GDM1 (cell line): ENCODE measurements at places on chromosomes 7 and 10.

DNA sequence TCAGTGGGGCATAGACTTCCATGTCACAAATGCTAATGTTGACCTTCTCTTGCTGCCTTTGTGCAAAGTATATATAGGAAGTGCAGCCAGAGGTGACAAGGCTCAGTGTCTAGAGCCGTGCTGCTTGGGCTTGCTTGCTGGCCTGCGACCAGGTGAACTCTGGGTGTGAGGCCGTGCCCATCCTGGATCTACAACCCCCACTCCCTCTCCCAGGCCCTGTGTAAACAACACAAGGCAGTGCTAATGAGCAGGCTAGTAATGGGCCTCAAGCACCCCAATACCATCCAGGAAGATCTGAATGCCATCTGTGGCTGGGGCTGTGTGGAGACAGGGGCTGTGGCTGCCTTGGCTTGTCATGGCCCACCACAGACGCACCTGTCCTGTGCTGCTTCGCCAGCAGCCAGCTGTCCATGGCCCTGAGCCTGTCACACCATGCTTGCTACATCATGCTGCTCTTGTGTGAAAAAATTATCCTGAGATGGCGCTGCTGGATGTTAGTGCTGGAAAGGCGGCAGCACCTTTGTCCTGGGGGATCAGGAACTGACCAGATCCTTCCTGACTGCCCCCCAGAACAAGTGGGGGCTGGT lies 107.6 kb upstream of the ZNF92 start:
- DNase-seq, result no peak

- DNase-seq, result no peak
Measured at GRCh38 chr10:19719284-19719683, 96.9 kb upstream of the PLXDC2 start.

DNA sequence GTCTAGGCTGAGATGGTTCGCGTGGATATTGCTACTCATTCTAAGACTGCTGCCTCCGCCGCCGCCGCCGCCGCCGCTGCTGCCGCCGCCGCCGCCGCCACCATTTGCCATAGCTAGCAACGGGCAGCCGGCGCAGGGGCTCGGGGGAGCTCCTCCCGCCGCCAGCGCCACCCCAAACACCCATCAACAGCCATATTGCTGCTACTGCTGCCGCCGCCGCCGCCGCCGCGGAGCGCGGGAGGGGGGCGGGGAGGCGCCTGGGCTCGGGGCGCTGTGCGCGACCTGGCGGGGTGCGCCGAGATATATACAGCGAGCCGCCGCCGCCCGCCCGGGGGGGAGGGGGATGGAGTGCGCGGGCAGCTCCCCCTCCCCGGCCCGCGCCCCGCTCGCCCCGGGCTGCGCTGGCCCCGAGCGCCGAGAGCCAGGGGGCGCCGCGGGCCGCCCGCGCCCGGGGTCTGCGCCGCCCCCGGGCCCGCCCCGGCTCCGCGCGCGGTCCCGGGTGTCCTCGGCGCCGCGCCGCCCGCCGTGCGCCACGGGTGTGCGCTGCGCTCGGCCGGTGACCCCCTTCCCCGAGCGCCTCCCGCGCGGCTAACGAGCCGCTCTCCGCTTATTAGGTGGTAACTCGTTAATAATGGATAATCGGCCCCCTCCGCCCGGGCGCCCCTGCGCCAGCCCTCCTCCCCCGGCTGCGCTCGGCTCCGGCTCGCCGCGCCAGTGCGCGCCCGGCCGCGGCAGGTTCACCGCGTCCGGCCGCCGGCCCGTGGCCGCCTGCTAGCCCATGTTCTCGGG lies at the start of gene KCNMA1:
TSS of gene KCNMA1 (minus strand) at position 277 of the 789 bp plus-strand sequence.
- DNase-seq, result no peak

DNA sequence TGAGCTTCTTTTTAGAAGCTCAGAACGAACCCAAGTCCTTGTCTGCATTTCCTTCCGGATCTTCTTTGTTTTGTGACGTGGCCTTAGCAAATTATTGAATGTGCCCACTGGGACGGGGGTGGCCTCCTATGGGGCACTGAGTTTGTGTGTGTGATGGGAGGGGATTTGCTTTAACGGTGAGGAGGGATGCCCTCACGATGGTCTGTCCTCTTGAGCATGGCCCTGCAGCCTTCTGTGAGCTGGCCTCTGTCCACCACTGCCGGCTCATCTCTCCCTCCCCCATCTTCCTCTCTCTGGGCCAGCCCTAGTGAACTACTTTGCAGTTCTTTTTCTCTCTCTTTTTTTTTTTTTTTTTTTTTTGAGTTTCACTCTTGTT lies 62.9 kb upstream of the MKRN1 start:
- DNase-seq, result no peak

DNA sequence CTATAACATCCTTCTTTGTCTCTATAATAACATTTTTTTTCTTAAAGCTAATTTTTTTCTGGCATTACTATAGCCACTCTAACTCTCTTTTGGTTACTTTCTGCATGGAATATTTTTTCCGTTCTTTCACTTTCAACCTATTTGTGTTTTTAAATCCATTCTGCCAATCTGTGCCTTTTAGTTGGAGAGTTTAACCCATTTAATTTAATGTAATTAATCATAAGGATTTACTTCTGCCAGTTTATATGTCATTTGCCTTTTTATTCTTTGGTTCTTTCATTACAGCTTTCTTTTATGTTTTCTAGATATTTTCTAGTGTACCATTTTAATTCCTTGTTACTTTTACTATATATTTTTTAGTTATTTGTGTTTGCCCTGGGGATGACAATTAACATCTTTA lies 78.6 kb downstream of the TMEM270 start:
- DNase-seq, result no peak

GRCh38 chr7:20095436-20095835 lies 121.7 kb downstream of the MACC1 start:
- no peak for DNase-seq

- no peak for DNase-seq
Measured at GRCh38 chr7:109695419-109695818, 1125.7 kb downstream of the DNAJB9 start.

DNA sequence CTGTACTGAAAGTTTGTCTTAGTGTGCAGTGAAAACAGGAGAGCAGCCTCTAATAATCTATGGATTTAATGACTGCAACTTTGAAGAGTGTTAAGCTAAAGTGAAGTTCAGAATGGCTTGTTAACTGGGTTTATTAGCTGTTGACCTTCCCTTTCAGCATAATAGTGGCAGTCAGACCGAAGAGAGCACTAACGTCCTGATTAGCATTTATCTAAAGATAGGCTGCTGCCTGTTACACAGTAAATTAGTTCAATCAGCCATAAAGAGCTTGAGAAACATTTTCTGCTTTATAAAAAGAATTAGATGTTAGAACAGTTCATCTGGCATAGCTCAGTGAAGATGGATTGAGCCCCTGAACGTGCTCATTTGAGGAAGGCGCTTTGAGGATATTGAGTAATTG lies 433.0 kb downstream of the AUTS2 start:
- no peak for DNase-seq

- no peak for DNase-seq
Measured at GRCh38 chr10:100907773-100908363, 4.9 kb upstream of the SLF2 start.

DNA sequence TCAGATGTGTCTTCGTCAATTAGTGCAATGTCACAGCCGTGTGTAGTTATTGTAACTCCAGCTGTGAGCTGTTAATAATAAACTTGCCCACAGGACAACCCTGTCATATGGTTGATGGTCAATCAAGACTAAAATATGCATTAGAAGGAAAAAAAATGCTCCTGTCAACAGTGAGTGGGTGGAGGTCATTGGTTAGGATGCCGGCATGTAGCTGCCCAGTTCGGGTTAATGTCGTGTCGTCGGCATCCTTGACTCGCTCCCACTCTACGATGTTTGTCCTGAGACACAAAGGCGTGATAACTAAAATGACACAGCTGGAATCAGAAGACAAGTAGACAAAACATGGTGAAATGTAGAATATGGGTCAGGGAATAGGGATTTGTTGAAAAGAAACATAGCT lies 442.8 kb upstream of the NPVF start:
- DNase-seq, result no peak

- no peak for DNase-seq
Measured at GRCh38 chr10:78520737-78521430, 487.2 kb downstream of the RPS24 start.

DNA sequence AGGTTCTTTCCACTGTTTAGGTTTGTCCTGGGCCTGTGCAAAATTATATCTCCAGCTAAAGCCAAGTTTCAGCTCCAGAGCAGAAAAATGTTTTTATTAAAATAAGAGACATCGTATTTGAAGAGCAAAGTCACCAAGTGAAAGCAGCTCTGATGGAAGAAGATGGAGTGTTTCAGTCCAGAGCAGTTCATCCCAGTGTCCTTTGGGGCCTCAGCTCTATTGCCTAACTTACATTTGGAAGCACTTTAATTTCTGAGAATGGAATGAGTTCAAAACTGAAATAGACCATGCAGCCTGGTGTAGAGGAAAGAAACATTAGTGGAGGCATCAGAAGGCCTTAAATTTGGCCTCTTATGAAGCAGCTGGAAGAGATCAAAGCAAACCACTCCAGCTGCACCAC lies 545.2 kb downstream of the SORCS1 start:
- no peak for DNase-seq

- DNase-seq, result no peak
Measured at GRCh38 chr7:135434047-135434446, 75.9 kb downstream of the CNOT4 start.

- DNase-seq, result no peak
Measured at GRCh38 chr7:96578606-96579005, 131.0 kb downstream of the SEM1 start.

DNA sequence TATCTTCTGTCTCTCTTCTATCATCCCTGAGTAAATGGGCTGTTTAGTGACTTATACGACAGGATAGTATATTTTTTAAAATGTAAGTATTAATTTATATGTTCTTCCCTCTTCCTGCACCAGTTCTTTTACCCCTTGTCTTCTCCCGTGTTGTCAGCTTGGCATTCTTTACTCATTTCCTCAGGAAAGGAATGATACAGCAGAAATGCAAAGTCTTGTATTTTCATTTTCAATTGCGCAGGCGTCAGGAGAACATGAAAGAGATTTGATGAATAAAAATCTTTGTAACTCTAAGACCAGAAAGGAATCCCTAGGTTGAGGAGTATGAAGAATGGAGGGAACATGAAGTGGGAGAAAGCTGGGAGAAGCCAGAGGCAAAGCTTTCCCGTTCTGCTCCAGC lies 18.8 kb upstream of the VPS41 start:
- DNase-seq, result no peak

- no peak for DNase-seq
Measured at GRCh38 chr7:116621649-116622048, 50.3 kb upstream of the MET start.

GRCh38 chr7:135773464-135773863 lies 24.9 kb upstream of the FAM180A start:
- no peak for DNase-seq

DNA sequence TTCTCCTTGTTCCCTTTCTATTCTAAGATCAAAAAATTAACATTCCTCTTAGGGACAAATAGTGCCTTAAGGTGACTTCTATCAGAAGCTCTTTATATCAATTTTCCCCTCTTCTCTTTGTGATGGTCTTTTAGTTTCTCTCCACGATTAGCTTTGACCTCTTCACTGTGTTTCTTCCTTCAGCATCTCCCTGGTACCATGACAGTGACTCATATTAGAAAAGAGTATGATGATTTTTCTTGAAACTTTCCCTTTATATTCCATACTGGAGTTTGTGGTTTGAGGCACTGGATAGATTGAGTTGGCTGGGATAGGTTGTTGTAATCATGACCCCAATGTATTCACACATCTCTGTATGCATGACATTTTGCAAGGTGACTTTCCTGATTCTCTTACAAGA lies 335.6 kb upstream of the GLI3 start:
- no peak for DNase-seq

DNA sequence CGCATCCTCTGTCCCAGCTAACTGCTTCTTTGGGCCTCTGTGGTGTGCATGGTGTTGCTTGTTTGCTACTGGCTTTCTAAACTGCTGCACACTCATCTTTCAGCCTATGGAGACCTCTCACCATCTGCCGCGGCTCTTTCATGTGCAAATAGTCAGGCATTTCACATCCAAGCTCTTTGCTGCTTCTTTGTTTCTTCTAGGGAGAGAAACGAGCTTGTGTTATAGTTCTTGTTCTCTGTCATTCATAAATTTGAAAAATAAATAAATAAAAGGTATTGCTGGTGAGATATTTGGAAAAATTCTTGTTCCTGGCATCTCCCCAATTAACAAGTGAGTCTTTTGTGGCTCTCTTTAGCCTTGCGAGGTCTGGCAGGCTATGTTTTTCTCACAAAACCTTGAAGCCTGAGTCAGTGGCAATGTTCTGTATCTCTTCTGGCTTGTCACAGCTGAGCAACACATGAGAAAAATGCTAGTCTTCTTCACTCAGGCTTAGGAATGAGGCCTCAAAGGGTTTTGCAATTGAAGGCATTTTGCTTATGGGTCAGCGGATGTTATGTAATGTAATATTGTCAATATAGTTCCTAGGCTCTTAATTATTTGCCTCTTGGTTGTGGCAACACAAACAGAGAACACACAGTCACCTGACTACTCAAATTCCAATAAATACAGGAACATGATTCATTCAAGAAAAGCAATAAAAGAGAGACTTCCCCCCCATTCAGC lies 274.0 kb downstream of the FRMD4A start:
- no peak for DNase-seq

DNA sequence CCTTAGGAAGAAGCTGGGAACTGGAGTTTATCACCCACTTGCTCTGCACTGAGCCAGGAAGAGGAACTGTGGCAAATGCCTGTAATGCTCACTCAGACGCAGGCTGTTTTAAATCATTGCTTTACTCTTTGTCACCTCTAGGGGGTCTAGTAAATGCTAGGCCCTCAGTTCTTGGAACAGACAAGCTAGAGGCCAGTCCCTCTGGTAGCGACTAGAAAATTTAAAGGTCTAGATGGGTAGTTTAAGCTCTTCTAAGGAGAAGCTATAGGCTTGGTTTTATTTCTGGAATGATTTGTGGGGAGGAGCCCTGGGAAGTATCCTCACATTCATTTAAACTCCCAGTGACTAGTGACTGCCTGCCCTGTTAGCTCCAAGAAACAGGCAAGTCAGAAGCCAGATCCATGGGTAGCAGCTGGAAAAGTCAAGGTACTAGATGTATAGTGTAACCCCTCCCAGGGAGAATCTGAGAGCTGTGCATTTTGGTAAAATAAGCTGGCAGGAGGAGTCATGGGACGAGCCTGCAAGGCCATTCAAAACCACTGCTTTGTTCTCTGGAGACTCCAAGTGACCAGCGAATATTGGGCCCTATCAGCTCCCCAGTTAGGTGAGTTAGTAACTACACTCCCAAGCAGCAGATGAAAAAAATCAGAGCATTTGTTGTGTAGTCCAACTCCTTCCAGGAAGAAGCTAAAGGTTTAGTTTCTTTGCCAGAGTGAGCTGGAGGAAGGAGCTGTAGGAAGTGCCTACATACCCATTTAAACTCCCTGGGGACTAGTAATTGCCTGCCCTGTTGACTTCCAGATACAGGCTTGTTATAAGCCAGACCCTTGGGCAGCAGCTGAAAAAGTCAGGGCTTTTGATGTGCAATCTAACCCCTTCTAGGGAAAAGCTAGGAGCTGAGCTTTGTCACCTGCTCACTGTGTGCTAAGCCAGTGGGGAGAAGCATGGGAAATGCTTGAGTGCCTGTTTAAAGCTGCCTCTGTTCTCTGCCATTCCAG lies 68.9 kb downstream of the DYNC1I1 start:
- no peak for DNase-seq

- no peak for DNase-seq
Measured at GRCh38 chr7:80218723-80219122, 84.1 kb downstream of the GNAI1 start.
